ENCODE measurements at places on chromosomes 2 and 18. TPM values are rescaled to one million over a fixed set of nuclear protein-coding genes. Genes with fewer than 3 reads are reported as not detected.
A peak's percentile ranks its signal among the peaks of the same experiment; 100 is the strongest.

DNA sequence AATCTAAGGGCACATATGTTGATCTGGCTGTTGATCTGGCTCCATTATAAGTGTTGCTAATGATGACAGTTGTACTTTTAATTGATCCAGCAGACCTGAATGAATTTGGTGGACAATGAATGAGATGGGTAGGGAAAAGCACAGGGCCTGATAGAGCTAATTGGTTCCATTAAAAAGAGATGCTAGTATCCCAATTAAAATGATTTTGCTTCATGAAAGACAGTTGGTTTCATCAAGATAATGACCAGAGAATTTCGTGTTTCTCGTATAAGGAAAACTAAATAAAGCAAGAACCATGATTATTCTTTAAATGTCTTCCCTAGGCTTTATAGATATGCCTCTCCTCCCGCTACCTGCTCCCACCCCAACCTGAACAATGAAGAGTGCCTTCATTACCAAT is 108.6 kb upstream of the LRRTM1 start:
- no peaks in the 10 kb centered on the region for H3K36me3 ChIP-seq
- H3K27me3 ChIP-seq = no peaks in the 10 kb centered on the region
- no peaks in the 10 kb centered on the region for H3K4me1 ChIP-seq
- H3K27ac ChIP-seq = no peak overlapping the region
- no peak for DNase-seq

DNA sequence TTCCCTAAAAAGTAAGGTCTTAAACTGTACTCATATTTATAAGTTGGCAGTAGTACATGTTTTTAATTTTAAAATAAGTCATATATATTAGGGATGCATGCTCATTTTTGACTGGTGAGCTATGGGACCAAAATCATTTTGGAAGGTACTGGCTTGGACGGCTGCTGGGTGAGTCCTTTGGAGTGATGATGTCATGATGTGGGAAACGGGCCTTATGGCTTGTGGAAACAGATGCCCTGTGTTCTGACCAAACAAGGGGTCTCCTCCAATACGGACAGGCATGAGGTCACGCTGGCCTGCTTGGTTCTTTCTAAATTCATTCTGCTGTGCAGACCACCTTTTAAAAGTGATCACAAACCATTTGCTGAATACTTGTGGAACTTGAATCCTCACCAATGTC is 109.2 kb upstream of the MGAT5 start:
- no peak overlapping the region for H3K27ac ChIP-seq
- no peaks in the 10 kb centered on the region for H3K27me3 ChIP-seq
- H3K36me3 ChIP-seq = no peaks in the 10 kb centered on the region
- H3K4me1 ChIP-seq = no peaks in the 10 kb centered on the region
- no peak overlapping the region for H3K4me3 ChIP-seq

- no peaks in the 10 kb centered on the region for H3K36me3 ChIP-seq
- H3K27me3 ChIP-seq = no peaks in the 10 kb centered on the region
- no peaks in the 10 kb centered on the region for H3K4me1 ChIP-seq
- H3K27ac ChIP-seq = no peak overlapping the region
- H3K4me3 ChIP-seq = no peak overlapping the region
- DNase-seq = no peak
These were observed 6.6 kb upstream of the TNFRSF11A start for GRCh38 chr18:62318228-62319180.

DNA sequence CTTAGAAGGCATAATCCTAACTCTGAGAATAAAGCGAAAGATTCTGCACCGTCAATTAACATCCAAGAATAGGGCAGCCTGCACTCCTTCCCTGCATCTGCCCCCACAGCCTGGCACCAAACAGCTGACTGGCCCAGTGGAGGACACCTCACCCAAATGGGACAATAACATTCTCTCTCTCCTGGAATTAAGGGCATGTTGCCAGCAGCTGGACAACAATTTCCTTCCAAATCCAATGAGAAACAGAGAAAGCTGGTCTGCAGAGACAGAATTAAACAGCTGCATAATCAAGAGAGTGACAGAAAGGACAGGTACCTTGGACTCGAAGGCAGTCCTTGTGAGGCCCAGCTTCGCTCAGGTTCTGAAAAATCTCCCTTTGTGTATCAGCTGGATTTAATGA is 15.0 kb downstream of the COX7A2L start:
- H3K36me3 ChIP-seq = peaks cover 21% of the 10 kb centered on the region
- no peak overlapping the region for H3K4me3 ChIP-seq
- H3K27ac ChIP-seq = peak overlapping the region; percentile 65
- no peaks in the 10 kb centered on the region for H3K27me3 ChIP-seq
- peaks cover 60% of the 10 kb centered on the region for H3K4me1 ChIP-seq

GRCh38 chr2:70766357-70767078 is 1.5 kb downstream of the ADD2 start:
- H3K4me1 ChIP-seq = peaks cover 9% of the 10 kb centered on the region
- H3K27me3 ChIP-seq = peaks cover 34% of the 10 kb centered on the region
- DNase-seq = no peak
- no peak overlapping the region for H3K4me3 ChIP-seq

- H3K27ac ChIP-seq = no peak overlapping the region
- H3K4me3 ChIP-seq = no peak overlapping the region
- peaks cover 8% of the 10 kb centered on the region for H3K36me3 ChIP-seq
- H3K4me1 ChIP-seq = no peaks in the 10 kb centered on the region
These were observed 117.9 kb upstream of the ODC1 start for GRCh38 chr2:10566018-10566417.

DNA sequence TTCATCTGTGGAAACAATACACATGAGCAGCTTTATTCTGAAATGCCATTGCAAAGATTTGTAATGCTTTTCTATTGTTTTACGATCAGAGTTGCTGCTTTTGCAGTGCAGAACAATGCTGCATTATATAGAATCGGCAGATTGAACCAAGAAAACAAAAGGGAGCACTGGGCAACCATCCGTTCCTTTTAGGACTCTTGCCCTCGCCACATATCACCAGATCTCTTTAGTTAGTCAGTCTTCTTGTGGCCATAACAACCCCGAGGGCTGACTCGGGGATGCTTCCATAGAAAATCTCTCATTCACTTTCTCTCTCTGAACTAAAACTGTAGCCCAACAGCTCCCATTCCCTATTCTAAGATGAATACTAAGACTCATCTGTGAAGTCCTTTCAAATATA is 340.4 kb downstream of the NRXN1 start:
- no peaks in the 10 kb centered on the region for H3K27me3 ChIP-seq
- no peaks in the 10 kb centered on the region for H3K36me3 ChIP-seq
- H3K4me1 ChIP-seq = no peaks in the 10 kb centered on the region
- DNase-seq = no peak
- no peak overlapping the region for H3K4me3 ChIP-seq

DNA sequence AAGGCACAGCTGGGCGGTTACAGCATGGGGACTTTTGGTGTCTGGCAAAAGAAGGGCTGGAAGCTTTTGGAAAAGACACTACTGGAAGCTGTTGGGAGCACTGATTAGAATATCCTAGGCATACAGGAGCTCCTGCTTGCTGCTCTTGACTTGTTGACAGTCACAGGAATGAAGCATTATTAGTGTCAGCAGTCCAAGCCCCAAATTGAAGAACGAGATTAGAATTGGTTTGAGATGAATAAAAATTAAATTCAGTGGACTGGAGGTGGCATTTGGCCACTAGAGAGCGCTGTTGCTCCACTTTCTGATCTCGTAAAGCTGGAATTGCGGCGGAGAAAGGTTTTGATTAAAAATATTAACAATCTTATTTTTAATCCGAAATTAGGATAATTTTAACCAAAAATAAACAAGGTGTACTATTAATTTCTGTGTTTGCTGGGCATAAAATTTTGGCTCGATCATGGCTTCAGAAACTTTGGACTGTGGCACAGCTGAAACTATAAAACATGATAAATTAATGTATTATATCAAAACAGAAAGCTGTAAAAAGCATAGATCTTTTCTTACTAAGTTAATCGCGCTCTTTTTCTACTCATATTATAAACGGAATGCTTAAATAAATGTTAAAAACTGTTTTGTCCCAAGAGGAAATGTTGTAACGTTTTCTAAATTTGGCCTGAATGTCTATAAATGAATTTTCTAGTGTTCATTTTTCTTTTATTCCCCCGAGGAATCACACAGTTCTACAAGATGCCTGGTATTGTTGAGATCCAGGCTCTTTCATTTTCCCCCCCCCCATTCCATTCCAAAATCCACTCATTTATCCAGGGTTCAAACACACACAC is 2.4 kb upstream of the HOXD8 start:
- H3K4me1 ChIP-seq = peaks cover 4% of the 10 kb centered on the region
- H3K4me3 ChIP-seq = no peak overlapping the region
- H3K27me3 ChIP-seq = no peaks in the 10 kb centered on the region
- no peak overlapping the region for H3K27ac ChIP-seq
- H3K36me3 ChIP-seq = no peaks in the 10 kb centered on the region

GRCh38 chr2:20326163-20326780 is 24.4 kb downstream of the PUM2 start:
- no peaks in the 10 kb centered on the region for H3K27me3 ChIP-seq
- H3K36me3 ChIP-seq = peaks cover 5% of the 10 kb centered on the region
- peak; percentile 74 for DNase-seq
- no peak overlapping the region for H3K4me3 ChIP-seq
- peaks cover 22% of the 10 kb centered on the region for H3K4me1 ChIP-seq

DNA sequence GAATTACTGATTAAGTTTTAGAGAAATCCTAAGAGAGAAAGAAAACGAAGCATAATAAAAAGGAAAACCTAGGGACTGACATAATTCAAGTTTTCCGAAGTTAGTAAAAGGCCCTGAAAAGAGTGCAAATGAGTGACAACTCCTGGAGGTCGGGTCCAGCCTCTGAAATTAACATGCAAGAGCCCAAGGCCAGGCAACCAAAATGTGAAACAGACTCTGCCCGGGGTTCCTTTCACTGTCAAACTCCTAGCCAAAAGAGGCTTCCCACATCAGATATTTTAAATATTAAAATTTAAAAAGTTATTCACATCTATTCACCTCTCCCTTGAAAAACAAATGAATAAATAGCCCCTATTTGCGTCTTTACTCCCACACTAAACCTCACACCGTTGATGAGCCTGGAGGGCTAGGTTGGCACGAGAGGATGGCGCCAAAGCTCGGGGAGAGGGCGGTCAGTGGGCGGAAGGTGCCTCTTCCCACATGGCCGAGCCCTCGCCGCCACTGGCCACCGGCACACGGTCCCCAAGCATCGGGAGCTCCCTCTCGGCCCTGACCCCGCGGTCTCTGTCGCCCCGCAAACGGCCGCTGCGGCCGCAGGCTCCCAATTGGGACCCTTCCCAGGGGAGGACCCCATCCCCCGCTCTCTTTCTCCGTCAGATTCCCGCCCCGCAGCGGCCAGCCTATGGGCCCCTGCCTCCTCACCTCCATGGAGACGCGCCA is 630 bp downstream of the PPM1G start:
- H3K4me3 ChIP-seq = peak overlapping the region; percentile 55
- peak; percentile 34 for DNase-seq
- peaks cover 10% of the 10 kb centered on the region for H3K4me1 ChIP-seq
- peak overlapping the region; percentile 85 for H3K27ac ChIP-seq
- no peaks in the 10 kb centered on the region for H3K27me3 ChIP-seq

- H3K4me1 ChIP-seq = peaks cover 13% of the 10 kb centered on the region
- no peaks in the 10 kb centered on the region for H3K36me3 ChIP-seq
- no peak overlapping the region for H3K27ac ChIP-seq
- DNase-seq = no peak
- no peak overlapping the region for H3K4me3 ChIP-seq
These were observed 3.3 kb upstream of the OSBPL6 start for GRCh38 chr2:178191004-178191508.

GRCh38 chr2:422676-423435 is 135.0 kb upstream of the ALKAL2 start:
- DNase-seq = no peak
- H3K27me3 ChIP-seq = no peaks in the 10 kb centered on the region
- H3K27ac ChIP-seq = no peak overlapping the region

DNA sequence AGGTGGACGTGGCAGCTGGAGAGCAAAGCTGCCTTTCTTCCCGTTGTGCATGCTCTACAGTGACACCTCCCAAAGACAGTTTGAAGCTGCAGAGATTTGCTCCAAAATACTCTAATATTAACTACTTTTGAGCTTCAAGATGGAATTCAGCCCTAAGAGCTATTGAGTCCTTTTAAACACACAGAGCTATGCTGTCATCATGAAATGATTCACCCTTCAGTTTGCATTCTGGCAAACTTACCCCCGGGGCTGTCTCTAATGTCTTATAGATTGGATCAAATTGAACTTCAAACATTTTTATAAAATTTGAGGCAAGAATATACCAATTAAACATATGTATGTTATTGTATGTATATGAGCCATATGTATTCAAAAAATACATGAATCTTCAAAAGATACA is 110.7 kb upstream of the EFEMP1 start:
- no peak for DNase-seq
- H3K36me3 ChIP-seq = no peaks in the 10 kb centered on the region
- no peak overlapping the region for H3K27ac ChIP-seq

DNA sequence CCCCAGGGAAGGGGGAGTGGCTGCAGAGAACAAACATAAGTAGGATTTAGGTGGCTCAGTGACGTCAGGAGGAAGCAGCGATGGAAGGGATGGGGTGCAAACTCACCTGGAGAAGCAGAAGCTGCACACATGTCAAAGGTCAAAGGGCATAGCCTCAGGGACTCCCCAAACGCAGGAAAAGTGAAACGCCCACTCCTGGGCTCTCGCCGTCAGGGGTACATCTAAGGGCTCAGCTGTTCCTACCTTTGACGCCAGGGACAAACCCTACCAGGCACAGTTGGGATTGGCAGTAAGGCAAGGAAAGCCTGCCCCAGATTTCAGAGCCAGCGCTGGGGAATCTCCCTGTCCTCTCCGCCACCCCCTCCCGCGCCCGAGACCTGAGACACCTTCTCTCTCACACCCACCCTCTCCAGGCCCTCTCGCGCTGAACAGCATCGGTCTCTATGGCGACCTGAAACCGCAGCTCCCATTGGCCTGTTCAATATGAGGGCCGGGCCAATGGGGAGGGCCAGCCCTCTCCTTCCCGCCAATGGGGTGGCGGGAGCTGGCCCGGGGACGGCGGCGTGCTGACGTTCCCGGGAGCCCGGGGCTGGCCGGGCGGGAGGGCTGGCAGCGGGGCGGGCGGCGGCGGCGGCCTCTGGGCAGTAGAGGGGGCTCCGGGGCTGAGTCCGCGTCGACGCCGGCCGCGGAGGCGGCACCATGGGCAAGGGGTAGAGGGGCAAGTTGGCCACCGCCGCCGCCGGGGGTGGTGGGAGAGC is at the start of the genes CCDC148 and PKP4:
Gene CCDC148, minus strand, starts transcription at position 445 of the 758 bp plus-strand sequence. Its CDS starts 314 bp downstream, at position 131.
Gene PKP4, plus strand, starts transcription at position 644 of the 758 bp plus-strand sequence. CDS start 76,233 bp downstream, outside the sequence.
- H3K36me3 ChIP-seq = no peaks in the 10 kb centered on the region
- no peaks in the 10 kb centered on the region for H3K27me3 ChIP-seq
- peak within 1 kb of the TSS; percentile 94 for H3K27ac ChIP-seq
- H3K4me3 ChIP-seq = peak within 1 kb of the TSS; percentile 97
- DNase-seq = peak; percentile 91

Gene ORMDL1
- 57.0 TPM for total RNA-seq

Gene ARHGEF4
- 8.1 TPM for total RNA-seq

Gene MERTK
- 86.0 TPM for total RNA-seq

Measured in adrenal gland (tissue), 19 donors.